NK-92 treated with Interleukin-12 subunit alpha and Interleukin-12 subunit beta, amount 100 ng/mL, for 24 hours (cell line): ENCODE measurements at places on chromosomes 13 and 19.

- no peak for DNase-seq
Measured at GRCh38 chr13:26019881-26020870, 31.6 kb downstream of the SHISA2 start.

DNA sequence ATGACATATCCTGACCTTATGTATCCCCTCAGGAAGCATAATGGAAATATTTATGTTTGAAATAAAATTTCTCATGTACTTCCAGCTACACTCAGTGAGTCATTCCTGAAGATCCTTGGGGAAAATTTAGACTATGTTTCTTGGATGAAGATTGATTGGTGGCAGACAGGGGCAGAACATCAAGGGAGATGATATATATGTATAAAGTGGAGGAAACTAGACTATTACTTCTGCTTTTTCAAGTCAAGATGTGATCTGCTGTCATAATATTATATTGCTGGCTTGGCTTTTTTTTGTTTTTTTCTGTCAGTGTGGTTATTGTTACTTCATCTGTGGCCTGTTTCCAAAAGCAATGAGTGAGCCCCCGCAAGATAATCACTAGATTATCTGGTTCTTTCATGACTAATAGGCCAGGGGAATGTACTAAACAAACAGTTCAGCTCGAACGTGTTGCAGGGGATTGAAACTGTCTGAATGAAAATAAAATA lies 87.2 kb upstream of the TNFSF11 start:
- DNase-seq: no peak

DNA sequence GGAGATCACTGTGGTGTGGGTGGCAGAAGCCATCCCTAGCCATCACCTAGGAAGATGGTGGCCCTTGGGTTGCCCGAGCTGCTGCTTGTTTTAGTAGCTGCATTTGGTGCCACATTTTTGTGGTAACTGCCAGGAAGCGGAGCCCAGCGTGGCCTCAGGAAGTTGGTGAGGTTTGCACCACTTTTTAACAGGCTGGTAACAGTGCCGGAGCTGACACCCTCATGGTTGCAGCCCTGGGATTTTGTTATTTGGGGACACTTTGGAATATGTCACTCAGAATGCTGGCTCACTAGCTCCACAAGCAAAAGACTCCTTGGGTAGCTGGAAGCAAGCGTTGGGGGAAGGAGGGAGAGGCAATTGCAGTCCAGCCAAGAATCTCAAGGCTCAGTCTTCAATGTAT lies 22.1 kb downstream of the ACTN4 start:
- no peak for DNase-seq

DNA sequence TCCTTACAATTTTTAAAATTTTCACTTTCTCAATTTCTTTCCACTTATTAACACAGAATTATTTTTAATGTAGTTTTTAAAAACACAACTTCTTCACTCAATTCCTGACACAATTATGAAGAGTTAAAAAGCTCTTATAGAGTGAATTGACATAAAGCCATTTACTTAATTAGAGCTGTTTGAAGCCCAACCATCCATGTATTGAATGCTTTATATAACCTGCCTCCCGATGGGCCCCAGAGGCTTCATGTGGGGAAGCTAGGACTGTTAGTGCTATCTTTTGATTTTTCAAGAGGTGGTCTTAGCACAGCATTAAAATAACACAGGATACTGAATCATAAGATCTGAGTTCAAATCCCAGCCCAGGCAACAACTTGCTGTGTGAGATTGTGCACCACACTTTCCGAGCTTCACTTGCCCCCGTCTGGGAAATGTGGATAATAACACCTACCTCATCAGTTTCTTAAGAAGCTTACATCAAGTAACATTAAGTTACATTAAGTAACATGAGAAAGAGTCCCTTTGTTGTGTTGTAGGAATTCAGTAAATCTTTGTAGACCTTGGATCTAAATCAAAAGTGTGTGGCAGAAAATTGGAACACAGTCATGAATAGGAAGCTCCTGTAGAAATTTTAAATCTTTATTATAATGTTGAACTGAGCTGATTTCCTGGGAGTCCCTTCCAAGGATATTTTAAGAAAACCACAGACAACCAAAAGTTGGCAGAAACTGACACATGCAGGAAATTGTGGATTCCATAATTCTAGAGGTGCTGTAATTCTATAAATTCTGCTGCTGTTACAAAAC lies 5.5 kb upstream of the ENOX1 start:
- DNase-seq: no peak

DNA sequence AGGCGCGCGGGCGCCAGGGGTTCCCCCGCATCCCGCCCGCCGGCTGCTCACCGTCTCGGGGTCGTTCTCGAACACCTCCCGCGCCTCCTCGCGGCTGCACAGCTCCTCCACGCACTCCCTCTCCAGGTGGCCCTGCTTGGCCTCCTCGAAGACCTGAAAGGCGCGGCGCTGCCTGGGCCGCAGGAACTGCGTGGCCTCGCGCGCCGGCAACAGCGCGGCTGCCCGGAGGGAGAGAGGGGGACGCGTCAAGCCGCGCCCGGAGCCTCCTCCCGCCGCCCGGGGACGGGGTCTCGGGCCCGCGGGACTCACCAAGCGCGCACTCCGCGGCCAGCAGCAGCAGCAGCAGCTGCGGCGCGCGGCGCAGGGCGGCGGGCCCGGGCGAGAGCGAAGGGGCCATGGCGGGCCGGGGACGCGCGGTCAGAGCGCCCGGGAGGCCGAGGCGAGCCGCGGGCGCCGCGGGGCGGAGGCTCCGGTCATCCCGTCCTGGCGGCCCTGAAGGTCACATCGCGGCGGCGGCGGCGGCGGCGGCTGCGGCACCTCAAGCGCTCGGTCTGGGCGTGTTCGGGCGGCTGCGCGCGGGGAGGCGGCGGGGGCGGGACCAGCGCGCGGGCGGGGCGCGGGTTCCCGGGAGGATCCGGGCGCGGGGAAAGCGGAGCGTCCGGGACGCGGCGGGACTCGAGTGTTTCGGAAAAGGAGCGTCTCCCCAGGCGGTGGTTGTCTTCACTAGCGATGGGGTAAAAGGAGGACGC lies at the start of gene GAS6:
Gene GAS6, minus strand, starts transcription at position 553 of the 749 bp plus-strand sequence. Its CDS starts 156 bp downstream, at position 397.
- no peak for DNase-seq

- no peak for DNase-seq
Measured at GRCh38 chr13:44574466-44574855, 1.7 kb downstream of the TSC22D1 start.

DNA sequence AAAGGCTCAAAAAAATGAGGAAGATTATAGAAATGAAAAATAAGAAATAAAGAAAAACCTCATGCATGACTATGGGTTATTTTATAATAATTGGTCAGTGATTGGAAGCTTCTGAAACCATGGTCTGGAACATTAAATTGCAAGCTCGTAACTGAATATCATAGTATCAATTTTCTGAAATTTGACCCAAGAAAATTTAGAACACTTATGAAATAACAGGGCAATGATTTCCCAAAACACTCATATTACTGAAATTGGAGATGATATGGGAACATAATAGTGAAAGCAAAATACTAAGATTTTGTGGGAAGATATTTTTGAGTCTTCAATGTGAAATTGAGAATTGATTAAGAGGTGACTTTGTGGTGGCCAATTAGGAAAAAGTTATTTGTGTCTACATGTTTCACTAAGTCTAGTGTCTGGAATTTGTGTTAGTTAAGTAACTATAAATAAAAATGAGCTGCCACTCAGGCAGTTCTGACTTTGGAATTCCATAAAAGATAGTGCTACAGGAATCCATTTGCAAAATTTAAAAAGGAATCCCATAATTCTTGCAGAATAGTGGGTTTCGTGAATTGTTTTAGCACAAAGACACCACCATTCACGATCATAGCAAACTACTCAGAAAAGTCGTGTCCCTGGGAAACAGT lies 603.0 kb downstream of the LMO7 start:
- no peak for DNase-seq

DNA sequence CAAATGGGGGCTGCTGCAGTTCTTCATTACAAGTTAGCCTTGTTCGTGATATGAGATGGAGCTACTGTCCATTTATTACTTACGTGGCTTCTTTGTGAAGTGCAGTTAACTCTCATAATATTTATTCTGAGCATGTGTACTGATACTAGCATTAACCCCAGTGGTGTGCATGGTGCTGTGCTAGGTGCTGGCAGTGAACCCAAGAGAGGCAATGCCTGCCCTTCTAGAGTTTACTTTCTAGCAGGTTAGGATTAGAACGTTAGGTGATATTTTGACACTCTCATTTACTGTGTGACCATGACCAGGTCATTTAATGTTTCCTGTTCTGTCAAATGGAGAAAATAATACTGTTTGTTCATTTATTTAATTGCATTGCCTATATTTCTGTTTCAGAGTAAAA lies 16.9 kb downstream of the PIBF1 start:
- no peak for DNase-seq

GRCh38 chr13:28955264-28955966 lies 135.3 kb downstream of the MTUS2 start:
- no peak for DNase-seq

GRCh38 chr19:49767381-49767780 lies 580 bp downstream of the AP2A1 start:
- DNase-seq: no peak
